EL (cell line): ENCODE measurements at places on chromosomes 6 and 20.

DNA sequence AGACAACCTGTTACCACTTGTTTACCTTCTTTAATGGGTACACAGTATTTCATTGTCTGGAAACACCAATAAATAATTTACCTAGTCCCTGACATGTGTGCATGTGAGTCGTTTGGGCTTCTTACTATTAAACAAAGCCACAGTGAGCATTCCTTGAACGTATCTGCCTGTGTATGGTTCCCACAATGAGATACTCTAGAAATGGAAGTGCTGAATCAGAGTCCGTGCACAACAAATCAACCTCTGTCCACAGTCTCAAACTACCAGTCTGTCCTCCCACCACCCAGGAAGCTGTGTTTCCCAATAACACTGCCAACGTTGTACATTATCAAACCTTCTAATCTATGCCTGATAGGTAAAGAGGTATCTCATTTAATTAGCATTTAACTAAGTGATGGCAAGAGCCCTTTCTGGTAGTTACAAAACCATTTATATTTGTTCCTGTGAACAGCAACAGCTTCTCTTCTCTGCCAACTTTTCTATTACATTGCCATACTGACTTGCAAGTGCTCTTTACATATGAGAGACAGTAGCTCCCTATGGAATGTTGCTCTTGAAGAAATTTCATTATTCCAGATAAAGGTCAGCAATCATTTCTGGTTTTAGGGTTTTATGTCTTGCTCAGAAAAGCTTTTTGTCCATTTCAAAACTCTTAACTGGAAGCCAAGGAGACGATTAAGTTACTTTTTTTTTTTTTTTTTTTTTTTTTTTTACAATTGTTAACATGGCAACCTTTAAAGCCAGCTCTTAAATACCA, 14.7 kb downstream of the JAG1 start:
- DNase-seq, result no peak

DNA sequence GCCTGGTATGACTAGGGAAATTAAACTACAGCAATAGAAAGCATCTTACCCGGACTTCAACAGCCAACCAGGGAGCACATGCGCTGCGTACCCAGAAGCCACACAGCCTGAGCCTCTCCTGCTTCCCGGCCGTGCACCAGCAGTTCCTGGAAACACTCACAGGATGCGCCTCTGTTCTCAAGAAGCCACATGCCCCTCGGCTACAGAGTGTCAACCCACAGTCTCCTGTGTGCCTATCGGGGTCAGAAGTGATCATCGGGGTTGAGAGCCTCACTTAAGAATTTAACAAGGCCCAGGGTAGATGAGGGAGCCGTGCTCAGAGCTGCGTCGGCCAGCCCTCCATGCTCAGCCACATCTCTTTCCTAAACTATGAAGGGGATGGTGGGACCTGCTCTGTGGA, 147.2 kb upstream of the GGTLC1 start:
- no peak for DNase-seq

- DNase-seq, result no peak
Observed at GRCh38 chr6:1238040-1238439, 73.9 kb upstream of the FOXQ1 start.

DNA sequence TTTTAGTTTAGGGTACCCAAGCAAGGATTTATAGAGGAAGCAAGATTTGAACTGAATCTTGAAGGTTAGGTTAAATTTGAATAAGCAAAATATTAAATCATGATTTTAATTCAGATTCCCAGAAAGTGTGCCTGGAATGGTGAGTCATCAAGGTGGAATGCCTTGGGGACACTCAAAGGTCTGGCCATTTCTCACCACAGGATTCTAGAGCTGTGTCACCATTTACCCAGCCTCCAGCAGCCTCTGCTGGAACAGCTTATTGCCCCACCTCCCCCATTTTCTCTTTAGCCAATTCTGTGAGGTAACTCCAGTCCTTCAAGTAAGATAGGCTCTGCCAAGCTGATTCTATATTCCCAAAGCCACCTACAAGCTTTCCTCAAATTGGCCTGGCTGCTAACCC, 181.4 kb downstream of the SIM1 start:
- DNase-seq, result peak; percentile 86

DNA sequence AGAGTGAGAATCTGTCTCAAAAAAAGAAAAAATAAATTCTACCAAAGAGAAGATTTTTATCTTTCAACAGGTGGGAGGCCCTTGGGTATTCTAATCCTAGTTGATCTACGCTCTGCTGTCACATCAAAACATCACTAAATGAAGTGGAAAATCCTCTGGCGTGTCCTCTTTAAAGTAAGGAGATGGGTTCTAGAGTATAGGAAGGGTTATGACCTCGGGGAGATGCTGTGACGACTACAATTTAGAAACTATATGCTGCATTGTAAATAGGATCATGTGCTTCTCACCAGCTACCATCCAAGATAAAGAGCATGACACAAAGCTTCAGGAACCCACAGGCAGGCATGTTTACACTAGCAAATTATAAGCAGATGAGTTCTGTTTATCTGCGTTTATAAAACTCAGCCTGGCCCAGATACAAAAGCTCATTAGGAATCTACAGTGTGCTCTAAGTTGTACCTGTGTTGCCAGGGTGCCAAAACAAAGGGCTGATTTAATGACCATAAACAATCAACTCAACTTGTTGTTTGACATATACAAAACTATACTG, 197.1 kb upstream of the PLN start:
- peak; percentile 34 for DNase-seq

DNA sequence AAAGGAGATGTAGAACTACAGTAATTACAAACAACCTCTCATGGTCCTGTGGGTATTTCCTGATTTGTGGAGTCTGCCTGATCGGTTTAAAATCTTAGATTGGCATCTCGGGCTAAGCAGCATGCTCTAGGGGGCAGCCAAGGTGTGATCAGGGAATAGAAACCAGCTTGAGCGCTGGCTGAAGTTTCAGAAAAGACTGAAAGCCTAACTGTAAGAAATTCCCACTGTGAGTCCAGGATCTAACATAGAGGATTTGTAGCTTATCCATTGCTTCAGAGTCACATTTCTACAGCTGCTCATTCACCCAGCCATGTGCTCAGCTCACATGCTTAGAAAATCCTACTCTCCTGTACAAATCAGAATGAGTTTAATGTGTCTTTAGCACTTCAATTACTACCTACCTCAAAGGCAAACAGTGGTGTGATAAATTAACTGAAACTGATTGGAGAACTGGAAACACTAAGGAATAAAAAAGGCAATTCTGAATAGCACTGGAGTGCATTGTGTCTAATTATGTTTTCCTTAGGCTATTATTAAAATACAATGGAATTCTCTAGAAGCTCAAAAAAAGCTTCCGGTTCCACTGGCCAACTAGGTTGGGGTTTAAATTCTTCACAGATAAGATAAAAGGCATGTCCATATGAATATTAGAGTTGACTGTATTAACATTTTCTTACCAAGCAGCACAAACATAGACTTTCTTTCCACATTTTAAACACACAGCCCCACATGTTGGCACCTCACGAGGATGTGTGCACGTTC, 73.8 kb upstream of the MPC1 start:
- no peak for DNase-seq

- DNase-seq, result no peak
Observed at GRCh38 chr6:14149739-14150130, 32.2 kb downstream of the CD83 start.

DNA sequence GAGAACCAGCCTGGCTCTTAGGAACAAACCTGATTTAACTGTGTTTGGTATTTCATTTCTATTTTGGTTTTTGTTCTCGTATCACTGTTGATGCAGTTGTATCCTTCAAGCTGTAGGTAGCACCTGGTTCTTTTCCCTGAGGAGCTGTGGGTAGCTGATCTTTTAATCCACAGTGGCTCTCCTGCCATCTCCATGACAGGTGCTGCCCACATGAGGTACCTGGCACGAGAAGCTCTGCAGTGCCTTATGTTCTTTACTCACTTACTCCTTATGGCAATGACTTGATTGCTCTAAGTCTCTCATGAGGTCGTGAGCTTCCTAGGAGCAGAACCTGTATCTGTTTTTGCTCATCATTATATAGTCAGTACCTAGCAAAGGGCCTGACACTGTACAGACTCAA, 74.3 kb upstream of the EMILIN3 start:
- DNase-seq, result no peak

DNA sequence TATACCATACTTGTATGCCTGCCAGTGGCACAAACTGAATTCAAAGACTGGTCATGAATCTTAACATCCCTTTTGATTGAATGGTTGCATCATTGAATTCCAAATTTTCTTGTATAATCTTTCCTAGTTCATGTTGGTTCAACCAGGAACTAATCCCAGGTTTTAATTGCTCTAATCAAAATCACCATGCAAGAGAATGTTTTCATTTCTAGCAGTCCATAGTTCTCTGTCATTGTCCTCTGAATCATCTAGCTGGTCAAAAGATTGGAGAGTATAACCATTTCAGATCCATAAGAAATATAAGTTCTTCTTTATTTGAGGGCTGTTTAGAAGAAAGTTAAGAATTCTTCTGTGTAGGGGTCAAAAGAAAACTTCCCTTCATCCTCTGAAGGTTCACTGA, 57.2 kb downstream of the ZNF292 start:
- no peak for DNase-seq

- DNase-seq, result no peak
Observed at GRCh38 chr6:119470893-119471542, 121.5 kb upstream of the MAN1A1 start.

GRCh38 chr6:2078888-2079287, 166.5 kb downstream of the GMDS start:
- no peak for DNase-seq

DNA sequence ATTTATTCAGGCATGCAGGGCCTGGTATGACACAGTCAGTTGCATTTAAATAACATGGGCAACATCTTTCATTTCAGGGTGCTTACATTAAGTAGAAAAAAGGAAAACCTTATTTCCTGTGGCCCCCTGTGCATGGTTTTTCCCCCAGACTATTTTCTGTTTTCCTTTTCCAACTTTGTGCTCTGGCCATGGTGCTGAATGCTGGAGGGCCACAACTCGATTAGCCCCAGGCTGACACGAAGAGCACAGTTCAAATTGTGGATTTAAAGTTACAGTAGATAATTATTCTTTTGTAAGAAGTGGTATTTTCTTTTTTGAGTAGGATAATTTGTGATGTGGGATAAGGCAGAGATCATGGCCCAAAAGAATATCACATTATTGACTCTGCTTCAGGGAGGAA, 332.0 kb downstream of the HAO1 start:
- DNase-seq, result no peak

GRCh38 chr6:154410619-154411072, 54.0 kb upstream of the IPCEF1 start:
- peak; percentile 98 for DNase-seq

GRCh38 chr20:52242237-52243230, 51.0 kb upstream of the ZFP64 start:
- DNase-seq, result peak; percentile 8

GRCh38 chr20:30602424-30602823, 655.0 kb upstream of the DEFB115 start:
- no peak for DNase-seq

DNA sequence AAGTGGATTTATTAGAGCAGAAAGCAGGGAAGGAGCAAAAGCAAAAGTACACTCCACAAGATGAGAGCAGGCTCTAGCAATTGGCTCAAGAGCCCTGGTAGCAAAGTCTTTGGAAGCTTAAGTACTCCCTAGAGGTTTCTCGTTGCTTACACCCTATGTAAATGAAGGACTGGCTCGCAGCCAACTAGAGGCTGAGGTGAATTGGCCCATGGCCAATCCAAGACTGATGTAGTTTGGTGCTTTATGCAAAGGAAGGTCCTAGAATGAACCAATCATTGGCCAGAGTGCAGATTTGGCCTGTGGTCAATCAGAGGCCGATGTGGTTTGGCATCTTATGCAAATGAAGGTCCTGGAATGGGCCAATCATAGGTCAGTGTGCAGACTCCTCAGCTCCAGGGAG, 191.3 kb upstream of the ARID1B start:
- no peak for DNase-seq

GRCh38 chr6:44255105-44255808, 2.1 kb downstream of the SLC35B2 start:
- peak; percentile 49 for DNase-seq
